NCI-H1694 (cell line): ENCODE measurements at places on chromosomes 16 and 17.

DNA sequence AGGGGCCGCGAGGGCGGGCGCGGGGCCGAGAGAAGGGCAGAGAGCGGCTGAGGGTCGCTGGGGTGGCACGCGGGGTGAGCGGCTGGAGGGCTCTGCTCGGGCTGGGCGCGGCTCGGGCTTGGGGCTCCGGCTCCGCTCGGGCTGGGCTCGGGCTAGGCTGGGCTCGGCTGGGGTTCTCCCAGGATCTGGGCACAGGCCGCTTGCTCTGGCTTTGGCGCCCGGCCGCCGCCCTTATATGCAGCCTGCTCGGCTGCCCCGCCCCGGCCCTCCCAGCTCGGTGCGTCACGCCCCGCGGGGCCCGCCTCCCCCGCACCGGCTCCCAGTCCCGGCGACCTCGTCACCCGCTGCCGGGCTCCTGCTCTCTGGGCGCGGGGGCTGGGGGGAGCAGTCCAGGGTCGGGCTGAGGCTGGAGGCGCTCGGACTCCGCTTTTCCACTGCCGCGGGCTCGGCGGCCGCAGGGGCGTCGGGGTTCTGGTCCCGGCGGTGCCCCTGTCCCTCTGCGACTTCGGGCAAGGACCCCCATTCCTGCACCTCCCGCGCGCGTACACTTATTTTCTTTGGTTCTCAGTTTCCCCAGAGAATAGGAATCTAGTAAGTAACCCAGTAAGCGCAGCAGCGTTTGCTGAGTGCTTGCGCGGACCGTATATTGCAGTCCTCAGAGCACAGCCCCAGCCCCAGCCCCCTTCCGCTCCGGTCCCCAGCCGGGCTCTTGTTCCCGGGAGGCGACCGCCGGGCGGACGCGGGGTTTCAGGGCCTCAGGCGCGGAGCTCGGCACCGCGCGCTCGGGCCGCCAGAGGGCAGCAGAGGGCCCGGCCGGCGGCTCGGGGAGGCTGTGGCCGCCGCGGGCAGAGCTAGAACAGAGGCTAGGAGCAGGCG, at the start of gene RASD1:
Gene RASD1 (minus strand): TSS at position 207 of the 876 bp plus-strand sequence. CDS start 214 bp downstream, outside the sequence.
- DNase-seq, result peak; percentile 72

- no peak for DNase-seq
Measured at GRCh38 chr17:81481815-81482505, 30.6 kb downstream of the ACTG1 start.

DNA sequence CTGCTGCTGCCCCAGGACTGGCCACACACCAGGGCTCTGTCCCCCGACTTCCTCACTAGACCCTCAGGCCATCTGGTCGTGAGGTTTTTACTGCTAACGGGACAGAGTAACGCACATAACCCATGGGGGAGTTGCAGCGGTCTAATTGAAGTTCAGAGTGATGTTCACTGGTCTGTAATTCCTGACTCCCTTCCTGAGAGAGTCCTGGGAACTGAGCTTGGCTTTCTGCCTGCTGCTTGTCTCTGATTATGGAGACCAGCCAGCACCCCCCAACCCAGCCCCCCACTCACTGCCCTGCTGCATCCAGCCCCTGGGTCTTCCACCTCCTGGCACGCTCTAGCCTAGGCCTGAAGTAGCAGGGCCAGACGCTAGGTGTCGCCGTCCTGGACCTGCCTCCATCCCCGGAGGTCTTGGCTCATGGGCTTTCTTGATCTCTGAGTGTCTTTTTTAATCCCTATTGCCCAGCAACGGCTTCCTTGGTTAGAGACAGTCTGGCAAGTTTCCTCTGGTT, 192.9 kb downstream of the CCDC182 start:
- DNase-seq, result peak; percentile 88

DNA sequence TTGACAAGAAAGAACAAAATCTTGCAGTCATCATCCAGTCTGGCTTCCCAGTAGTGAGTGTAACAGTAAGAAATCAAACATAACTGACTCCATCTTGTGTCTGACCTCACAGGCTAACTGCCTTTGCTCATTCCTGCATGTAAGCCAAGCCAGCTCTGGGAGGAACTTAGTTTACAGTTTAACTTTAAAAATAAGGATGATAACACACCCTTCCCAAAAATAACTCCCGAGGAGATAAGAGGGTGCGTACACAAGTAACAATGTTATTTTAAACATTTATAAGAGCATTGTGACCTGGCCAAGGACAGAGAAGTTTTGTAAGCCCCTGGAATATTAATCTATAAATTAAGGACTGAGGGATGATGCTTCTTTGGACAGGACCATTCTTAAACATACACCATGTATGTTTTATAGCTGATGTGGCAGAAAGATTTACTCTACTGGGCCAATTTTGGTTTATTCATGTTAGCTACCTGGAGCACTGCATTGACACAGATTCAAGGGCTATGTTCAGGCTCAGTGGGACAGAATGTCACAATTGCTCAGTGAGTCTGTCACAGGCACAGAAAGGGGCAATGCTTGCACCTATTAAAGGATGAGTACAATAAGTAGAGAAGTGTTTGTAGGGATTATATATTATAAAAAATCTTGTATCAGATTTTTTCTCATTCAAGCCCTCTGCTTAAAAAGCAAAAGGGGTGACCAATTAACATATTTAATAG, 344.1 kb downstream of the UTP18 start:
- DNase-seq, result no peak

GRCh38 chr17:72525225-72526015, 404.6 kb downstream of the SOX9 start:
- DNase-seq, result no peak

DNA sequence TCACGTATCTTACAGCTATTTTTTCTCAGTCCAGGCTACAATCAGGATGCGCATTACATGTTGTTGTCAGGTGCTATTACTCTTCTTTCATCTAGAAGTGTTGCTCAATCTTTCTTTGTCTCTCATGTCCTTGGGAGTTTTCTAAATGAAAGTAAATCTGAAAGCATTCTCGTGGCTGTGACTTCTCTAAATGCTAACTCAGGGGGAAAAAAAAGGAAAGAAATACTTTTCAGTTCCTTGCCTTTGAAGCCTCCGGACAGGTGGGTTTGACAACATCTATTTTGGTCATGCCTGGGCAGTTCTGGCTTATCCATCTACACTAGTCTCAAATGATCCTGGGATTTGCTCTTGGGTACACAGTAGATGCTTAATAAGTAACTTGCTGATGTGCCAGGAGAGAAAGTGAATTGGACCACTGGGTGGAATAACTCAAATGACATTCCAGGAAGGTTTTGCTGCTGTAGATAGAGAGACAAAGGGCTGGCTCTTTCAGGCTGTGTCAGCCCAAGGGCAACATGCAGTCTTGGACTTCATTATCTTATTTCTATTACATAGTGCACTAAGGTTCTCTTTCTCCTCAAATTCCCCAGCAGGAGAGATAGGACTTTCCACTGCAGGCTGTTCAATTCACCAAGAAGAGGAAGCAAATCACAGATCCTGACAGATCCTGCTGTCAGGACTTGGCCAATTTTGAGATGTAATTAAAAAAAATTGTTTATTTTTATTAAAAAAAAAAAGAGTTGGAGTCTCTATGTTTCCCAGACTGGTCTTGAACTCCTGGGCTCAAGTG, 63.6 kb upstream of the NFAT5 start:
- DNase-seq, result no peak

DNA sequence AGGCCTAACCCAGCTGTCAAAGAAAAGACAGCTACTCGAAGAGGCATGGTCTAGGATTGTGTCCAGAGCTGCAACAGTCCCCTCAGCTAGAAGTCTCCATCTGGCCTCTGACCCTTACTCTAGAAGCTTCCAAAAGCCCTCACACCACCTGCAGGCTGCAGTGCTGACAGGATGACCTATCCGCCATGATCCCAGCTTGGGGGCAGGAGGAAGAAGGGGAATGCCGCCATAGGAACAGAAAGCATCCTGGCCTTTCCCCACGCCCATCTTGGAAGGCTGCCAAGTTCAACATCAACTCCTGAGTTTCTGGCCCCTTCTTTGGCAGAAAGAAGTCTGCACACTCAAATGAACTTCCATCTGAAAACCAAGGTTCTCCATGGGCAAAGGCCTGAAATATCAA, 3.1 kb upstream of the KRT36 start:
- no peak for DNase-seq

DNA sequence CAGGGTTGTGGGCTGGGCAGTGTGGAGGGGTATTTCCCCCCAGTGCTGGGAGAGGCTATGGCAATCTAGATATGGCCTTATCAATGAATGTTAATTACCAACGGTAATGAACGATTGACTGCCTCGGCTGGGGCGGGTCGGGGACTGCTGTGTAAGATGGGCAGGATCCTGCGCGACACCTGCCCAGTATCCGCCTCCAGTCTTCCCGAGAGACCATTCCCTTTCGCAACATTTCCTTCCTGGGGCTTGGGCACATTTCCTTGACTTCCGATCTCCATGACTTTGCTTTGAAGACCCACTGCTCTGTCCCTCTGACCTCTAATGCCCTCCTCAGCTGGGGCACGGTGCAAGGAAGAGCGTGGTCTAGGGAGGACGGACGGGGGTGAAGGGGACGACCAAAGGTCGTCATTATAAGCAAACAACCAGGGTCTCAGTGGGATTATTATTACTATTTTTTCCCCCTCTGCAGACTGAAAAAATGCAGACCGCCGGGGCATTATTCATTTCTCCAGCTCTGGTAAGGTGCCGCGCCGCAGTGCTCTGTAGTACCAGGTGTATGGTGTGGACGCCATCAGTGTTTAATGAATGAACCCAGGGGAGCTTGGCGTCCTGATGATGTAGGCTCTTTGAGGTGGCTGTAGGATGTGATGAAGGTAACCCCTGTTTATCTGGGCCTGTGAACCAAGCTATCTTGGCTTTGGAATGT, 506 bp downstream of the ATP5MC1 start:
- DNase-seq, result no peak

GRCh38 chr16:64975821-64976220, 146.0 kb downstream of the CDH11 start:
- no peak for DNase-seq

- DNase-seq, result no peak
Measured at GRCh38 chr16:21598701-21599121, 666 bp upstream of the METTL9 start.

DNA sequence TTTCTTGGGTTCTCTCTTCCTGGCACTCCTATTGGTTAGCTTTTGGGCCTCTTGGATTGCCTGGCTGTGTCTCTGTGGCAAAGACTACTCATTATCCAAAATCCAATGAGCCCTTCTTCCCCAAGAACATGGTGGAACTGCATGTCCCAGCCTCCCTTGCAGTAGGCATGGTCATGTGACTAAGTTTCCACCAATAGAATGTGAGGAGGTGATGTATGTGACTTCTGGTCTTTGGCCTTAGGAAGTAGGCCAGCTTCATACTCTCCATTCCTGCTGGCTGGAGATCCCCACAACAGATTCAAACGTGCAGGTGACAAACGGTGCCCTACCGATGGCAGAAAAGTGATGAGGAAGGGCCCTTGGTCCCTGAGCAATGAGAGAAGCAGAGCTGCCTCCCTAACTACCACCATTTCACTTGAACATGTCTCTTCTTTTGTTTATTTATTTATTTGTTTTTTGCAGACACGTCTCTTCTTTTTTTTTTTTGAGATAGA, 17.3 kb upstream of the SPN start:
- no peak for DNase-seq

DNA sequence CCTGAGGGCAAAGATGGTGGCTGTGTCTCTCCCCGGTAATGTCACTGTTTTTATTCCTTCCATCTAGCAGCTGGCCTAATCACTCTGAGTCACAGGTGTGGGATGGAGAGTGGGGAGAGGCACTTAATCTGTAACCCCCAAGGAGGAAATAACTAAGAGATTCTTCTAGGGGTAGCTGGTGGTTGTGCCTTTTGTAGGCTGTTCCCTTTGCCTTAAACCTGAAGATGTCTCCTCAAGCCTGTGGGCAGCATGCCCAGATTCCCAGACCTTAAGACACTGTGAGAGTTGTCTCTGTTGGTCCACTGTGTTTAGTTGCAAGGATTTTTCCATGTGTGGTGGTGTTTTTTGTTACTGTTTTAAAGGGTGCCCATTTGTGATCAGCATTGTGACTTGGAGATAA, 5.5 kb upstream of the RAPGEFL1 start:
- no peak for DNase-seq

DNA sequence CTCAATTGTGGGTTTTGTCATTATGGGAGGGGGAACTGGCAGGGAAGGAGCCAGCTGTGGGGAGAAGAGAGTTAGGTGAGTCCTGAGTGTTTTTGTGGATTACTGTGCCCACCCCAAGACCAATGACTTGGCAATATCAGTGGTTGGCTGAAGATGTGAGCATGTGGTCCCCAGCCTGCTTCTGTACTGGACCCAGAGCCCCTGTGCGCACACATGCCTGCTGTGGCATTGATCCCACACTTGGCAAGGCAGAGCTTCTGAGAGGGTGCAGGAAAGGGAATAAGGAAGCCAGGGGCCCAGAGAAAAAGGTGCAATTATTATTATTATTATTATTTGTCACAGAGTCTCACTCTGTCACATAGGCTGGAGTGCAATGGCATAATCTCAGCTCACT, 1.3 kb downstream of the PRAC1 start:
- no peak for DNase-seq

- DNase-seq, result no peak
Measured at GRCh38 chr17:64459284-64459747, 10.4 kb downstream of the MILR1 start.

DNA sequence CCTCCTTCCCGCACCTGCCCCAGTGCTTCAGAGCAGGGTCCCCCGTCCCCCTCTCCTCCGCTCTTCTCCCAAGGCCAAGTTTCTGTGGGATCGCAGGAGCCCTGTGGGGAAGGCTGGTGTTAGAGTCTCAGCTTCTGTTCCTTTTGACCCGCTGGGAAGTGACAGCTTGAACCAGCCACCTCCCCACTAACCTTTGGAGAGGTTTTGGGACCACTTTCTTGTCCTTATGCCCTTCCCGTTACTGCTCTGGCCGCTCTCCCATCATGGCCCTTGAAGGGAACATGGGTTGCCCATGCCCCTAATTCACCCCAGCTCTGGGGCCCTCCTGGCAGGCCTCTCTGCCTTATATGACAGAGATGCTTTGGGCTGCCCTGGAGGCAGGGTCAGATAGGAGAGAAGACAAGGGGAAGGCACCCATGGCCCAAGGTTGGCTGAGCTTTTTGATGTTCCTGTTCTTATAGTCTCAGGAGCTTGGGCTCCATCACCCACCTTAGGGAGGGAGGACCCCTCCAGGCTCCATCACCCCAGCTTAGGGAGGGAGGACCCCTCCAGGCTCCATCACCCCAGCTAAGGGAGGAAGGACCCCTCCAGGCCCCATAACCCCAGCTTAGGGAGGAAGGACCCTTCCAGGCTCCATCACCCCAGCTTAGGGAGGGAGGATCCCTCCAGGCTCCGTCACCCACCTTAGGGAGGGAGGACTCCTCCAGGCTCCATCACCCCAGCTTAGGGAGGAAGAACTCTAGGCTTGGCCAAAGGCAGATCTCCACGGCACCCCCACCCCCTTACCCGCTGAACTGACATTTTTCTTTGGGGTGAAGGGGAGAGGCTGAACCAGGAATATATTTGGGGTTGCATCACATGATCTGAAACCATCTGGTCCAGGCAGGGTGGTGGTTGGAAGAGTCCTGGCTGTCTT, 45.0 kb downstream of the NT5M start:
- DNase-seq, result no peak

GRCh38 chr16:26740771-26741170, 326.0 kb upstream of the C16orf82 start:
- no peak for DNase-seq
